ENCODE measurements at places on chromosomes 7 and 10.

GRCh38 chr7:2587778-2588177, 29.0 kb downstream of the IQCE start:
- no peak for DNase-seq

DNA sequence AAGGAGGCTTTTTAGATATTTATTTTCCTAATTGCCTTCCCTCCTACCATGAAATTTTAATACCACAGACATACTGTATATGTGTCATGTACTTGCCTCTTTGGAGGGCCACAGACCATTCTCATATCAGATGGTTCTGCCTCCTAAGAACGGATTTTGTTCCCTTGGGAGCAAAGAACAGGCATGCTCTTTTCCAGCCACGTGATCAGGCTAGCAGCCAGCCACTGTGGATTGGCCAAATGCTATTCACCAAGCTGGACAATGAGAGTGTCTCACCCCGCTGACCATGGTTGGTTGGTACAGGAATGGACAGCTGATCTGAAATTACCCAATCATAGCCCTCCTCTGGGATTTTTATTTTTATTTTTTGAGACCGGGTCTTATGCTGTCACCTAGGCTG, 21.5 kb upstream of the CRHR2 start:
- no peak for DNase-seq

DNA sequence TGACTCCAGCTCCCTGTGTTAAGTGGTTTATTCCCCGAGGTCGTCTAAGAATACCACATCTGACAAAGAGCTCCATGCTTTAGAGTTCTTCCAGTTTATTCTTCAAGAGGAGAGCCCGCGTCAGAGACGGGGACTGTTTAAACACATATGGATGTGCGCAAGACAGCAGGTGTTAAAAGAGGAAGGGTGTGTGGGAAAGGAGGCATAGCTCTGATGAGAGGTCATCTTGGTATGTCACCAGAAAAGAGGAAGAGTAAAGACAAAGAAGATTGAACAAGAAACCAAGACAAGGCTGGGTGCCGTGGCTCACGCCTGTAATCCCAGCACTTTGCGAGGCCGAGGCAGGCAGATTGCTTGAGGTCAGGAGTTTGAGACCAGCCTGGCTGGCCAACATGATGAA, 258.7 kb downstream of the CCDC3 start:
- no peak for DNase-seq

DNA sequence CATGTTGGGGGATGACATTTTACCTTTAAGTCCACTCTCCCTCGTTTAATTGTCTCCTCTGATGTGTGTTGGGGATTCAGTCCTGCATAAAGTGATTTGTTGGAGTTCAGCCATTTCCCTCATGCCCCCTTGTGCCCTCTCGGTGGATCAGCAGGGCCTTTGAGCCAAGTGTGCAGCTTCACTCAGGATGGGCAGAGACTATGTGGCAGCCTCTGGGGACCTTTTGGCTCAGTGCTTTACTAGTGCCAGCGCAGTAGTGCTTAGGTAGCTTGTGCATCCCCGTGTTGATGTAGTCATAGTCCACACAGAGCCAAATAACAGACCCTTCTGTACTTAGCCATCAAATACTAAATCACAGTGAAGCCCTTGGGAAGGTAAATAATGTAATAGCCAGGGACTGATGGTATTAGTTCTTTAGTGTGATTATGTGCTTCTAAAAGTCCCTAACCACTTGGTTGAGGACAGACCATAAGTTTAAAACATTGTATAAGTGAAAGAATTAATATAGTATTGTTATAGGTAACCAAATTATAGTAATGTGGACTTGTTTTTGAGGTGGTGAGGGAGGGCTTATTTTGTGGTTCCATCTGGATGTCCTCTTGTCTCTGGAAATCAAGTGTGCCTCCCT, 11.4 kb downstream of the BUB3 start:
- no peak for DNase-seq

DNA sequence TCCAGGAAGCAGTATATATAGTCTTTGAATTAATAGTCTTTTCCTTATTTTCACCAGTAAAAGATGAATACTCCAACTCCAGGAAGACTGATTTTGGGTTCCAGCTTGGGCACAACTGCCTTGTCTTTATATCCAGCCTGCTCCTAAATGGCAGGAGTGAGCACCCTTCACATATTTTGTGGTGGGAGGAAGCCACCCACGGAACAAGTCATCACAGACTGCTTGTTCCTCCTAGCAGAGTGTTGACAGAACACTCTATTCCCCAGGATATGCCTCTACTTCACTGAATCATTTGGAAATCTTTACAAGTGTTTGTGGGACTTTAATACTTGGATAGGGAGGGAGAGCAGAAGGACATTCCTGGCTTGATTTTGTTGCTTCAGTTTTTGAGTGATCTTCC, 31.7 kb downstream of the ITPRID1 start:
- no peak for DNase-seq

DNA sequence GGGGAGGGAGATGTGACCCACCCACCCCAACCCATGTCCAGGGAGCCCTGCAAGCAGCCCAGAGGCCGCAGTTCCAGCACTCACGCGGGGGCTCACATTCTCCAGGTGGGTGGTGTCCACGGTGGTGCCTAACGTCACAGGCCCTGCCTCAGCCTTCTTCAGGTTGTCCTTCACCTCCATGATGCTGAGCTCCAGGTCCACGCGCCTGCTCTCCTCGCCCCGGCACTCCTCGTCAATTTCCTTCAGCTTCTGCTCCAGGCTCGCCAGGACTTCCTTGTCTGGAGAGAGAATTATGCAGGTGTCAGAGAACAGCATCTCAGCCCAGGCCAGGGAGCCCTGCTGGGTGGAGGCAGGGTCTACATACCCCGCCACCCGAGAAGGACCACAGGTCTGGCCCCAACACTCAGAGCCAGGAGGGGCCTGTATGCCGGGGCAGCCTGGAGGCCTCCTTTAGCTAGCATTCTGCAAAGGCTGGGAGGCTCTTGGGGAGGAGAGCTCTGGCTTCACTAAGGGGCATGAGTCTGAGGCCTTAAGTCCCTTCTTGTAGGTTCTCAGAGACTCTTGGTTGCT, 58.2 kb downstream of the VWA2 start:
- no peak for DNase-seq

Data from T-helper 1 cell (primary cell).